ENCODE measurements at places on chromosomes 4 and X.

DNA sequence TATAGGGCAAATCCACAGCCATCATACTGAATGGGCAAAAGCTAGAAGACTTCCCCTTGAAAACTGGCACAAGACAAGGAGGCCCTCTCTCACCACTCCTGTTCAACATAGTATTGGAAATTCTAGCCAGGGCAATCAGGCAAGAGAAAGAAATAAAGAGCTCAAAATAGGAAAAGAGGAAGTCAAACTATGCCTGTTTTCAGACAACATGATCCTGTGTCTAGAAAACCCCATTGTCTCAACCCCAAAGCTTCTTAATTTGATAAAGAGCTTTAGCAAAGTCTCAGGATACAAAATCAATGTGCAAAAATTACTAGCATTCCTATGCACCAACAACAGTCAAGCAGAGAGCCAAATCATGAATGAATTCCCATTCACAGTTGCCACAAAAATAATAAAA is 160.3 kb downstream of the CXXC4 start:
- DNase-seq: no peak

- no peak for DNase-seq
Observed at GRCh38 chr4:1419708-1420107, 13.5 kb upstream of the NKX1-1 start.

DNA sequence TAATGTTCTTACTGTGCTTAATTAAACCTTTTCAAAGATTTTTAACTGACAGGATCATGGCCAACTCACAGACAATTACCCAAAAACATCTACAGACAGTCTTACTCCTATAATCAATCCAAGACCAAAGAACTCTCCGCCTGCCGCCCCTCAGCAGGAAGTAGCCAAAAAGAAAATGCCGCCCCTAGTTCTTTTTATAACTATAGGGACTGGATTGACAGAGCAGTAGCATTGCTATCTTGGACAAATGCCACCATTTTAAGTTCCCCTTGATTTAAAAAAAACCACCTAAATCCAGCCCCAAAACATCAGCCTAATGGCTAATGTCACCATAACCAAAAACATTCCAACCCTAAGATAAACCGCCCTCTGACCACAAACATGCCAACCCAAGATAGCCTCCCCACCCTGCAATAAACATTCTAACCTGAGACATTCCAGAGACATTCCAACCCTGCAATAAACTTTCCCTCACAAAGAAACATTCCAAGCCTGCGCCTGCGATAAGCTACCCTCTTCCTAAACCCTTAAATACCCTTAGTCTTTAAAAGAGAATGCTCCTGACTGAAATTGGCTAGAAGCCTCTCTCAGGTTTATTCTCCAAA is 77.0 kb downstream of the COQ2 start:
- no peak for DNase-seq

DNA sequence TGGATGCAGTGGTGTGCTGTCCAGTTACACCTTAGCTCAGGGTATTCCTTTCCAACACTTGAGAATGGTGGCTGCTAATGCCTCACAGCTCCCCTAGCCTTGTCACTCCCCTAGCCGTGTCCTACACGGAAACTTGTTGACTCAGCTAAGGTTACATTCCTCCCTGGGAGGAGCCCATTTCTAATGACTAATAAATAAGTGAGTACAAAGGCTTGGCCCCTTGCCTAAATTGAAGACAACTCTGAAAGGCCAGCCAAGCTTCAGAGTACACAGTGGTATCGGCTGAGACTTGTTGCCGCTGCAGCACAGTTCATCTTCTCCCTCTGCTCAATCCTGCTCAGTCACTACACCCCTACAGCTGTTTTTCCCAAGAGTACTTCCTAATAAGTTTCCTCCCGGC is 21.2 kb upstream of the SLC25A31 start:
- no peak for DNase-seq

- no peak for DNase-seq
Observed at GRCh38 chrX:63746278-63746677, 38.7 kb downstream of the ARHGEF9 start.

GRCh38 chr4:14064984-14065383 is 437.5 kb upstream of the BOD1L1 start:
- DNase-seq: no peak

- DNase-seq: no peak
Observed at GRCh38 chr4:3286335-3287175, 6.3 kb upstream of the RGS12 start.

- DNase-seq: peak; percentile 21
Observed at GRCh38 chrX:389021-389441, 2.3 kb upstream of the PPP2R3B start.

DNA sequence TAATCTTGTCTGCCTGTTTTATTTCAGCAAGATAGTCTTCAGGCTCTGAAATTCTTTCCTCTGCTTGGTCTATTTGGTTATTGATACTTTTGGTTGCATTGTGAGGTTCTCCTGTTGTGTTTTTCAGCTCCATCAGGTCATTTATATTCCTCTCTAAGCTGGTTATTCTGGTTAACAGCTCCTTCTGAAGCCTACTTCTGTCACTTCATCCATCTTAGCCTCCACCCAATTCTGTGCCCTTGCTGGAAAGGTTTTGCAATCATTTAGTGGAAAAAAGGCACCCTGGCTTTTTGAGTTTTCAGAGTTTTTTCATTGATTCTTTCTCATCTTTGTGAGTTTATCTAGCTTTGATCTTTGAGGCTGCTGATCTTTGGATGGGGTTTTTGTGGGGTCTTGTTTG is 647.7 kb downstream of the SPRY1 start:
- DNase-seq: no peak

- no peak for DNase-seq
Observed at GRCh38 chrX:56963377-56963776, 32.0 kb downstream of the SPIN3 start.

DNA sequence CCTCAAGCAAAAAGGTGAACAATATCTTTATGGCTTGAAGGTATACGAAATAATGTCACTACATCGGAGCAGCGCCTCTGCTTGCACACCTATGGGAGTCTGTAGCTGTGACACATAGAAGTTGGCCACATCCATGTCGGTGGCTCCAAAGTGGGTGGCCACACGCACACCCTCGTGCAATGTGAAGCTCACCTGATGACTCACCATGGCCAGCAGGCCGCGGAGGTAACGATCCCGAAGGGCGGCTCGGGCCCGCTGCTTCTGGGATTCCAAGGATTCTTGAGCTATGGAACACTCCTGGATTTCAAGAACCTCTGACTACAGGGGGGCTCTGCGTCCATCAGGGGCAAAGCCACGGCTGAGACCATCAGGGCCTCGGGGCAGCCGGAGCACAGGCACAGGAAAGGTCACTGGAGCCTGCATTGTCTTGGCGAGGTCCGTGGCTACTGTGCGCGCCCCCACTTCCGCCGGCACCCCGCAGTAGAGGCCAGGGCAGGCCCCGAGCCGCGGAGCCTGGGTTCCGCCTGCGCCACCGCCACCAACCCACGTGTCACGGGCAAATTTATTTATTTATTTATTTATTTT is 25.2 kb downstream of the NYX start:
- DNase-seq: no peak

DNA sequence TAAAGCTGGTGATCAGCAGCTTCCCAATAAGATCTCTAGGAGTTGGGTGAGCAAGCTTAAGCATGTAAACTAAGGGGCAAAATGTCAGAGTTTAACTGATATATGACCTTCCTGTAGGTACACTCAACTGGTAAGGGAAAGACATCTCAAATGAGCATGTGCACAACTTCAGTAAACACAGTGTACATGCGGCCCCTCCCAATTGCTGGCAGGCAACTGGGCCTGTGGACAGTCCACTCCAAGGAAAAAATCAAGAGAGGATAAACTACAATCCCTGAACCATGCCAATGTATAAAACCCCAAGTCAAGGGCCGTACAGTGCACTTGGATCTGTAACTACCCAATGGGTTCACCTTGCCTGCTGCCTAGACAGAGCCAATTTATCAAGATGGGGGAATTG is 4.9 kb upstream of the NAA11 start:
- DNase-seq: no peak

DNA sequence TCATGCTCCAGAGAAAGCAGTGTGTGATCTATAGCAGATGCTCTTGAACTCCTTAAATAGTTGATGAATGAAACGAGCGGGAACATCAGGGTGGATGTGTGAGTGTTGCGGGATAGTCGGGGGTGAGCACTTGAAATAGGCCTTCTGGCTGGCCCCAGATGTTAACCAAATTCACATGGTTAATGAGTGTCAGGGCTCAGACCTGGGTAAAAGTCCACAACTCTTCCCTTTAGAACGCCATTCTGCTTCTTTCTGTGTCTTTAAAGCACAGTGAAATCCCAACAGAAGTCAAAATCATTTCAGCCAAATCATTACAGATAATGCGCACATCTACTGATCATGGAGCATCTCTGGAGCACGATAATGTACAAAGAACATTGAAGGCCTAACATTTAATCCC is 249.4 kb upstream of the BOD1L1 start:
- no peak for DNase-seq

DNA sequence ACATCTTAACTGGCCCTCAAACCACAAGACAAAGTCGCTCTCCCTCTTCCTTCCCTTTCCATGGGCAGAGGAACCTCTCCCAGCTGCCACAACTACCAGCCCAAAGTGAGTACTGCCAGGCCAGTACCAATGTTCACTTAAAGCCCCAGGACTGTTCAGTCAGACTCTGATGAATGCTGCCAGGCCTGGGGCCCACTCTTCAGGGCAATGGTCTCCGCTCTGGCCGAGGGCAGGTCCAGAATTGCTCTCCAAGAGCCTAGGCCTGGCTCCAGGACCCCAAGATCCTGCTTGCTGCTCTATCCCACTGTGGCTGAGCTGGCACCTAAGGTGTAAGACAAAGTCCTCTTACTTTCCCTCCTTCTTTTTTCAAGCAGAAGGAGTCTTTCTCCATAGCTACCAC is 790.9 kb downstream of the KLHL13 start:
- no peak for DNase-seq

GRCh38 chr4:165626316-165626715 is 246.7 kb upstream of the TLL1 start:
- no peak for DNase-seq

DNA sequence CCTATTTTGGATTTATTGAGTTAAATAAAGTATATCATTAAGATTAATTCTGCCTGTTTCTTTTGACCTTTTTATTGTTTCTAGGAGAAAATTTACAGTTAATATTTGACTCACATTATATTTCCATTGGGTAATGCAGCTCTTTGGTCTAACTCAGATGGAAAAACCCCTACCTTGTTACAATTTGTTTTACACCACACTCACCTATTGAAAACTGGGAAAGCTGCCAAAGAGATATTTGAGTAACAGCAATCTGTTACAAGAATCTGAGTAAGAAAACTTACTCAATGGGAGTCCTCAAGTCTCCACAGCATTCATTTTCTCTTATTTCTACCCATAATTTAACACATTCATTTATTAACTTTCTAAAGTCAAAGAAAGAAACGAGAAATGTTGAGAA is 108.0 kb upstream of the TLL1 start:
- no peak for DNase-seq

DNA sequence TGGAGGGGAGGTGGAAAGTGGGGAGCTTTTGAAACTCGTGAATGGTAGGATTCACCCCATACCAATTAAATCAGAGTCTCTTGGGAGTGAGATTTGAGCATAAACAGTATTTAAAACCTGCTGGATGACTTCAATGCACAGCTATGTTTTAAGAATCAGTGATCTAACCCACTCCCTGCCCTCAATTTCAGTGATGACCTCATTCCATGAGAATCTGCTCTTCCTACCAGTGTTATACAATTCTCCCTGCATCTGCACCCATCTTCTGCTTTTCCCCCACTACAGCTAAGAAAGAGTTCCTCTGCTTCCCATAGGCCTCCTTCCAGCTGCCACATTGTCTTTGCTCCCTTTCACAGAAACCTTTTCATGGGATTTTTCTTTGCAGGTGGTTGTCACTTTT is 18.3 kb upstream of the H2AZ1 start:
- no peak for DNase-seq
